KBM-7 (cell line): ENCODE measurements at places on chromosomes 2 and 18.

GRCh38 chr18:23833714-23834113 lies 144.5 kb downstream of the LAMA3 start:
- no peak for DNase-seq

- no peak for DNase-seq
Observed at GRCh38 chr2:29950481-29950880, 29.1 kb upstream of the ALK start.

DNA sequence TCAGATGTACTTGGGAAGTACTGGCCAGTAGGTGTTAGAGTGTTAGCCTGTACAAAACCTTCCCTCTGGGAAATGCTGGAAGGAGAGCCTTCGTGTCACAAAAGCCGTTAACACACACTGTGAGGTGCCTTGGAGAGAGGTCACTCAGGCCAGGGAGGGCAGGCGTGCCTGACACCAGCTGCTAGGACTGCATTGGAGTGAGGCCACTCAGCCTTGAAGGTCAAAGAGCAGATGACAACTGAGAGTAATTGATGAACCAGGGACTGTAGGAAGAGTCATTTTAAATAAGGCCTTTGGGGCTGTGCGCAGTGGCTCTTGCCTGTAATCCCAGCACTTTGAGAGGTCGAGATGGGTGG lies 45.4 kb downstream of the ASAP2 start:
- DNase-seq = no peak

- no peak for DNase-seq
Observed at GRCh38 chr2:68171684-68172083, 14.0 kb downstream of the PNO1 start.

- no peak for DNase-seq
Observed at GRCh38 chr2:2560374-2561015, 229.4 kb upstream of the MYT1L start.
